ENCODE measurements at places on chromosomes 13 and 19.

- no peak for DNase-seq
Observed at GRCh38 chr13:93698016-93698613, 471.5 kb downstream of the GPC6 start.

GRCh38 chr13:49859560-49859959 is 67.1 kb upstream of the KPNA3 start:
- DNase-seq, result no peak

DNA sequence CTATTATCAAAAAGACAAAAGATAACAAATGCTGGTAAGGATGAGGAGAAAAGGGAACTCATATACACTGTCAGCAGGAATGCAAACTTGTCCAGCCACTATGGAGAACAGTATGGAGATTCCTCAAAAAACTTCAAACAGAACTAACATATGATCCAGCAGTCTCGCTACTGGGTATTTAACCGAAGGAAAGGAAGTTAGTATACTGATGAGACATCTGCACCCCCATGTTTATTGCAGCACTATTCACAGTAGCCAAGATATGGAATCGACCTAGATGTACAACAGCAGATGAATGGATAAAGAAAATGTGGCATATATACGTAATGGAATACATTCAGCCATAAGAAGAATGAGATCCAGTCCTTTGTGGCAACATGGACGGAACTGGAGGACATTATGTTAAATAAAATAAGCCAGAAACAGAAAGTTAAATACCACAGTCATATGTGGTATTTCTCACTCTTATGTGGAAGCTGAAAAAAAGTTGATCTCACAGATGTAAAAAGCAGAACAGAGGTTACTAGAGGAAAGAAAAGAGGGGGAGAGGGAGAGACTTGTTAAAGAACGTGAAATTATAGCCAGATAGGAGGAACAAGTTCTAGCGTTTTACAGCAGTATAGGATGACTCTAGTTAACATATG is 83.2 kb downstream of the RUBCNL start:
- DNase-seq, result no peak

GRCh38 chr13:24270639-24271141 is 38.7 kb upstream of the C1QTNF9 start:
- DNase-seq, result no peak

GRCh38 chr19:44807162-44807561 is 1.7 kb upstream of the BCAM start:
- no peak for DNase-seq

GRCh38 chr19:48190288-48190884 is 19.9 kb downstream of the ZSWIM9 start:
- DNase-seq, result no peak

DNA sequence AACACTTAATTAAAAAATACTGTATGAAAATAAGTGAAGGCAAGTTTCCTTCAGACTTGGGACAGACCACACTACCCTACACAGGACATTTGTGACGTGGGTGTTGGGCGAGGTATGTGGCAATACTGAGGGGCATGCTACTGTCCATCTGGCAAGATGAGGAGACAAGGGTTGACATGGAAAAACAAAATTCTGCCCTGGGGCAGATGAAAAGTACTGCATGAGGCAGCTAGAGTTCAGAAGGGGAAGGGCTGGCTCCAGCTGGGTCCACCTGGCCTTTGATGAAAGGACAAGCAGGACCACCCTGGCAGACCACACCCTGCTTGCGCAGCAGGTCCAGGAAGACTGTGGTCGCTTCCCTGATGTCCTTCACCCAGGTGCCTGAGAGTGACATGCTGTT is 43.2 kb downstream of the LATS2 start:
- DNase-seq, result no peak

- DNase-seq, result no peak
Observed at GRCh38 chr13:51033421-51034185, 77.5 kb downstream of the C13orf42 start.

DNA sequence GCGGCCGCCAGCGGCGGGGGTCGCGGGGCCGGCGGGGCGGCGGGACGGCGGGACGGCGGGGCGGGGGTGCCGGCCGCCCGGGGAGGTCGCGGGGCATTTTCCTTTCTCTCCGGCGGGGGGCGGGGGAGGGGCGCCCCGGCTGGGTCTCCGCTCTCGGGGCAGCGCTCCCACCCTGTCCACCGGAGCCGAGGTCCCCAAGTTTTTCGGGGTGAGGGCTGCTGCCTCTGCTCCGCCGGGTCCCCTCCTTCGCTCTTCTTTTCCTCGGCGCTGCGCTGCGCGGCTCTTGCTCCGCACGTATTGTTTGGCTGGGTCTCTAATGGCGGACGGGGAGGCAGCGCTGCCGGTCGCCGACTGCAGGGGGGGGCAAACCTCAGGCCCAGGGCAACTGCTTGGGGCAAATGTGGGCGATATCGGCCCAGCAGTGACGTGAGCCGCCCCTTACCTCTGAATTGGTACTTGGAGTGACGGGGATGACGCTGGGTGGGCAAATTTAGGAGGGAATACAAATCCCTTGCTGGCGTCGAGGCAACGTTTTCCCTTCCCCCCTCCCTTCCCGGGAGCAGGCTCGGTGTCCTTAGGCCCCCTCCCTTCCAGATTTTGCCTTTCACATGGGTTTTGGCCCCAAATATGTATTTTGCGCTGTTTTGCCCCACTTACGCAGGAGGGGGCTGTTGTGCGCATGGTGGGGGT is 759 bp downstream of the ZMYM2 start:
- peak; percentile 45 for DNase-seq

DNA sequence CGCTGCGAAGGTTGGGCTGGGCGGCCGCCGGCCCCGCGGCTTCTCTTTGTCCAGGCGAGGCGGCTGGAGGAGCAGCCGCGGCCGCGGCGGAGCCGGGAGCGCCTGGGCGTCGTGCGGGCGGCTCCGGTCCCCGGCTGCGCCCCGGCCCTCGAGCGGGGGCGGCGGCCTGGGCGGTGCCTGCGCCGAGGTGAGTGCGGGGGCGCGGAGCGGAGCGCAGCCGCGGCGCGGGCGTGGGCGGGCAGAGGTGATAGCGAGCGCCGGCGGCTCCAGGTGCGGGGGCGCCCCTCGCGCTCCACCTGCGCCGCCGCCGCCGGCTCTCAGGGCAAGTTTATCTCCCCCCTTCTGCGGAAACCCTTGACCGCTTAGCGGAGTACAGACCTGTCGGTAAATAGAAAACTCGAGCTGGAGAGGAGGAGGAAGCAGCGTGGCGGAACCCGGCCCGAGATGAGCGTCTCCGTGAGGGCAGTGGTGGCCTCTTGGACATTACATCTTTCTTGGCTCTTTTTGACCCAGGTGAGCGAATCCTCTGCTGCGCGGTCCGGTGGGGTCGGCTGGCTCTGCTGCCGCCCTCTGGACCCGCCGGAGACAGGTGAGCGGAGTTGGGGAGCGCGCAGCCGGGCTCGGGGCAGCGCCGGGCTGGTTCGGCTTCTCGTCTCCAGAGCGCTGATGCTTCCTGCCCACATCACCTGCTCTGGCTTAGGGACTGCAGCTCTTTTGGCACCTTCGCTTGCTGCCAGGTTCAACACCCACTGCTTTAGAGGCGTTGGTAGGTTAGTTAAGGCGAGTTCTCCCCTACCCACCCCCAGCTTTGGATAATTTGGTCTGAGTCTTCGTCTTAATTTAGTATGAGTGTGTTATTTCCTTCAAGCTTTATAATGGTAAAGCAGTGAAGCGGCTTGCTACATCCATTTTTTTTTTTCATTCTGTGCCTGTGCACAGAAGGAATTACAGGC is at the start of gene MTUS2:
Gene MTUS2 (plus strand): TSS at position 241 of the 953 bp plus-strand sequence.
- DNase-seq, result no peak

DNA sequence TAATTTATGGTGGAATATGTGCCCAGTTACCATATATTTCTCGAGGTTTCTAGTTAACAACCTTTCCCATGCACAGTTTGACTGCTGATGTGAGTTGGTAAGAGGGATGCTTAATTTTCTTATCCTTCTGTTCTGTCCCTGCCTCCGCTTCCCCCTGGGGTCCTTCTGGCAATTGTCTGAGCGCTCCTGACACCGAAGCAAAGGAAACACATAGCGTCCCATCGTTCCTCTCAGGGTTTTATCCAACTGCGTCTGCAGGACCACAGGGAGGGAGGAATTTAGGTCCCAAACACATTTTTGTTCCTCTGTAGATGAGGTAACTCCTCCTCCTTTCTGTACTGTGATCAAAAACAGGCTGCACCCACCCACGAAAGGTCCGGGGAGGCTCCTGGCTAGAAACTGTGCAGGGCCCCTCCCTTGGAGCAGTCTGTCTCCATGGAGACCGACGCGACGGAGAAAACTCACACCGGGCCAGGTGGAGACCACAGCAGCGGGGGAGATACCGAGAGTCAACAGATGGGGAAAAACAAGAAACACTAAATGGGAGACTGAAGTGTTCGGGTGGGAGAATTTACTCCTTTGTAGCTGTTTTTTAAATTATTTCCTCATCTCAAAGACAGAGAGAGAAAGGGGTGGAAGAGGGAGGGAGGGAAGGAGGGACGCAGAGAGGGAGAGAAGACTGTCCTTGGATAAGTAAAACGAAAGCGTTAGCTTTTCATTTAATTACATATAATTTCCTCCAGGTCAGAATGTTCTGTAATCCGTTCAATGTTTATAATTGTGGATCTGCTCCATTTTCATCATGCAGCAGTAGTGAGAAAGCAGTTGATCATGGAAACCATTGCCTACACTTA is 191.8 kb upstream of the NBEA start:
- DNase-seq, result no peak

DNA sequence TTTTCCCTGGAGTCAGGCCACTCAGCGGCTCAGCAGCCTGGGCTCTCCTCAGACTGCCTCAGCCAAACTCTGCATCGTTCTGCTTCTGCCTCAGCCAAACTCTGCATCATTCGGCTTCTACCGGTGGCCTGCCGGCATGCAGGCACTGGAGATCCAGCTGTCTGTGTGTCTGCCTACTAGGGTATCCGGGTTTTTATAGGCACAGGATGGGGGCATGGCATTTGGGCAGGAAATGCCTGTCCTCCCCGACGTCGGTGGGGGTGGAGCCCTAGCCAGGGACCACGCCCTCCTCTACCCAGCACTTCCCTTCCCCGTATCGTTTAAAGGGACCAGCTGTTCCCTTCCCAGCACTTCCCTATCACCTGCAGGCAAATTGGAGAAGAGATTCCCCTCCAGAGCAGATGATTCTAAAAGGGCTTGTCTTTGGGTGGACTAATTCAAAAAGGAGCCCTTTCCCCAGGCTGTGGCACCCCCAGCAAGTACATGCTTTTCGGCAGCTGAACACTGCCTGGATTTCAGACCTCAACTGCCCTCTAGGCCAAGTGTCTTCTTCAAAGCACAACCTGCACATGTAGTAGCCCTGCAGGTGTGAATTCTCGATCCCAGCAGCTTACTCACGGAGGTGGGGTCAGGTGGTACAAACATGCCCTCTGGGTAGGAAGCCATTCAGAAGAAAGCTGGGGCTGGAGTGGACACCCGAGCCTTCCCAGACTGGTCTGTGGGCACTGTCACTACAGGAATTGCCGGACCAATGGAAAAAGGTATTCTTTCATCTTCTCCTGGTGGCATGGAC is 25.4 kb upstream of the GPR12 start:
- peak; percentile 7 for DNase-seq

- no peak for DNase-seq
Observed at GRCh38 chr13:80835902-80836301, 495.0 kb upstream of the SPRY2 start.

DNA sequence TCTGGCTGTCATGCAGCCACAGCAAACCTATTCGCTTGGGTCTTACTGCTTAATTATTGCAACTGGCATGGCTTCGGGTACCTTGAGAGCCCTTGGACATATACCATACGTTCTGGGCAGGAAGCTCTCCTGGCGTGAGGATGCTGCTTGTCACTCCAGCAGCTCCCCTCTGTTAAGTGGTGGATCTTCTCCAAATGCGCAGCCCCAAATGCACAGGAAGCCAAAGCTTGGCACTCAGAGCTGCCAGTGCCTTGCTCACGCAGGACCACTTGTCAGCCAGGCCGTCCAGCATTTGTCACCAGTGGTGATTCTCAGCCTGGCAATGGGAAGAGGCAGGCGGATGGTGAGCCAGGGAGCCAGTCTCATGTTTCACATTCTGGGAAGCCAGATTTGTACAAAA is 158.6 kb downstream of the KATNAL1 start:
- DNase-seq, result no peak

DNA sequence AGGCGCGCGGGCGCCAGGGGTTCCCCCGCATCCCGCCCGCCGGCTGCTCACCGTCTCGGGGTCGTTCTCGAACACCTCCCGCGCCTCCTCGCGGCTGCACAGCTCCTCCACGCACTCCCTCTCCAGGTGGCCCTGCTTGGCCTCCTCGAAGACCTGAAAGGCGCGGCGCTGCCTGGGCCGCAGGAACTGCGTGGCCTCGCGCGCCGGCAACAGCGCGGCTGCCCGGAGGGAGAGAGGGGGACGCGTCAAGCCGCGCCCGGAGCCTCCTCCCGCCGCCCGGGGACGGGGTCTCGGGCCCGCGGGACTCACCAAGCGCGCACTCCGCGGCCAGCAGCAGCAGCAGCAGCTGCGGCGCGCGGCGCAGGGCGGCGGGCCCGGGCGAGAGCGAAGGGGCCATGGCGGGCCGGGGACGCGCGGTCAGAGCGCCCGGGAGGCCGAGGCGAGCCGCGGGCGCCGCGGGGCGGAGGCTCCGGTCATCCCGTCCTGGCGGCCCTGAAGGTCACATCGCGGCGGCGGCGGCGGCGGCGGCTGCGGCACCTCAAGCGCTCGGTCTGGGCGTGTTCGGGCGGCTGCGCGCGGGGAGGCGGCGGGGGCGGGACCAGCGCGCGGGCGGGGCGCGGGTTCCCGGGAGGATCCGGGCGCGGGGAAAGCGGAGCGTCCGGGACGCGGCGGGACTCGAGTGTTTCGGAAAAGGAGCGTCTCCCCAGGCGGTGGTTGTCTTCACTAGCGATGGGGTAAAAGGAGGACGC is at the start of gene GAS6:
Gene GAS6 (minus strand): TSS at position 553 of the 749 bp plus-strand sequence. CDS start 156 bp downstream, at position 397.
- DNase-seq, result no peak

GRCh38 chr13:25800523-25800922 is 251.3 kb downstream of the SHISA2 start:
- no peak for DNase-seq

GRCh38 chr13:22800526-22801401 is 380.0 kb upstream of the SGCG start:
- no peak for DNase-seq

DNA sequence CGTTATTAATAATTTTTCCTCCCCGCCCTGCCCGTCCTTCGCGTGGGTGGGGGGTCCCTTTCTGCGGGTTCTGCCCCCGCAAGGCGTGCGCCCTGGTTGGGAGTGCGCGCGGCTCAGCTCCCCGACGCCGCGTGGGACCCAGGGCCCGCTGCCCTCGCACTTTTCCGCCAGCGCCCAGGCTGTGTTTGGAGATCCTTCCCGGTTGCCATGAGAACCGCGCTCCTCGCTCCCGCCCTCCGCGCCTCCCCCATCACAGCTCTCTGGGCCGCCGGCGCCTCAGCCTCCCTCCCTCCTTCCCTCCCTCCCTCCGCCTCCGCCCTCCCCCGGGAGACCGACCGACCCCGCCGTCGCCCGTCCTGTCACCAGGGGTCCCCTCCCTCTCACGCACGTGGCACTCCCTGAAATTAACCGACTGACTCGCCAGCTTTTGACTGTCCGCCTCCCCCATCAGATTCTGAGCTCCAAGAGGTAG is 2.4 kb upstream of the SSBP4 start:
- no peak for DNase-seq

DNA sequence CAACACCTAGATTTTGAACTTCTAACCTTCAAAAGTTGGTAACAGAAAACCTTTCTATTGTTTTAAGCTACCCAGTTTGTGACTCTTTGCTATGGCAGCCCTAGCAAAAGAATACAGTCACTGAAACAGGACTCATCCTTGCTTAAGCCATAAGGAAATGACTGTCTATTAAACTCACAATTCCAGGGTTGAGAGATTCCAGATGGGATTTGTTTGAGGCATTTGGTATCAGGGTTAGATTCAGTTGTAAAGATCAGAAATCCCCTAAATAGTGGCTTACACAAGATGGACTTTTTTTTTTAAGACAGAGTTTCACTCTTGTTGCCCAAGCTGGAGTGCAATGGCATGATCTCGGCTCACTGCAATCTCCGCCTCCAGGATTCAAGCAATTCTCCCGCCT is 41.1 kb upstream of the RGCC start:
- DNase-seq, result no peak
